CD8-positive, alpha-beta memory T cell (primary cell): ENCODE measurements at places on chromosomes 7 and 10.

DNA sequence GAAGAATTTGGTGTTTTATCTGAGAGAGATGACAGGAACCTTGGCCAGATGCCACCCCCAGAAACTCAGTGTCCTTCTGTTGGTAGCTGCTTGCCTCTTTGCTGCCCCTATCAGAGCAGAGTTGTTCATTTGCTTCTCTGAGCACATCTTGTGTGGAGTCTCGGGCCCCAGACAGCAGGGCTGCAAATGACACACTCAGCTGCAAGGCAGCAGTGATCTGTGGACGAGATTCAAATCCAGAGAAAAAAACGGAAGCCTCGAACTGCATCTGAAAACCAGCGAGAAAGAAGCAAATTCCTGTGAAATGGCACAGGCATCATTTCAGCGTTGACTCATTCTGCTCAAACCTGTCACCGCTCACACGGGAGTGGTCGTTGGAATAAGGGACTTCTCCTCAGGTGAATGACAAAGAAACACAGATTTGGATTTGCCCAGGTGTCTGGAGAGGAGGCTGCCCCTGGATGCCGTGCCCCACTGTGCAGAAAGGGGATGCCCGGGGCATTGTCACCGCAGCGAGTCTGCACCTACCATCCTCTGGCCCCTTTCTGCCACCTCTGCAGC is 144.7 kb downstream of the PFKFB3 start:
- peak overlapping the region; percentile 32 for H3K4me3 ChIP-seq
- peak overlapping the region; percentile 49 for H3K27ac ChIP-seq
- H3K27me3 ChIP-seq: no peaks in the 10 kb centered on the region
- peak; percentile 34 for DNase-seq

DNA sequence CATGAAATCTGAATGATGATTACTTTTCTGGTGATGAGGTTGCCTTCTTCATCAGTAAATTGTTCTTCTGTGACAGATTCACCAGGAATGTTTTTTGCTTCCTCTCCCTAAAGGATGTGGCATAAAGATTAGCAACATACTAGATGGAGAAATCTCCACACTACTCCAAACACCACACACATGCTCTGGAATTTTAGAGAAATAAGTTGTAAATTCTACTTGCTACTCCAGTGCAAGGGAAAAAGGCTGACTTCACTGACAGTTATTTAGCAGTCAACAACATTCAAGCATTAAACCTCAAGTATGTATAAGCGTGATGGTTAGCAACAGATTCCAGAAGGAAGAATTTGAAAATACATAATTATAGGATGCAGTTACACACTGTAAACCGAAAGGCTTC is 137.9 kb upstream of the CCDC6 start:
- H3K27me3 ChIP-seq: no peaks in the 10 kb centered on the region
- DNase-seq: no peak
- H3K27ac ChIP-seq: no peak overlapping the region
- no peaks in the 10 kb centered on the region for H3K36me3 ChIP-seq
- no peaks in the 10 kb centered on the region for H3K4me1 ChIP-seq
- no peak overlapping the region for H3K4me3 ChIP-seq

DNA sequence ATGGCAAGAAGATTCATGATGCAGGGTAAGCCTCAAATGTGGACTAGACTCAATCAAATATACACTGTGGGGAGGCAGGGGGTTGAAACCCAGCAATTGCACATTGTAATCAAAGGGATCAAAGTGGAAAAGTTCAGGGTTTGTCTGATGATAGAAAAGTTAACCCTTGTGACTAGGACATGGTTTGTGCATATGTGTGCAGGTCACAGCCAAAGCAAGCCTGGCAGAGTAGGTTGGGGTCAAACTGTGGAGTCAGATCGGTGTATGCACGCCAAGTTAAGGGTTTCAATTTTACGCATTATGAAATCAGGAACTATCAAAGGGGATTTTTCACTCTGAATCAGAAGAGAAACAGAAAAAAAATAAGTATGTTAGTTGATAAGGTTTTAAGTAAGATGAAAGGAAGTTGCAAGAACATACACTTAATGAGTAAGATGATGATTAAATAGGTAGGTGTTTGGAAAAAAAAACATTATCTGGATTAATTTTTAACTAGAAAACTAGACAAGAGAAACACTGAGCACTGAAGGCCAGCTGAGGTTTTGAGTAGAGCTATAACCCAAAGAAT is 188.3 kb downstream of the DGKB start:
- no peaks in the 10 kb centered on the region for H3K27me3 ChIP-seq
- no peaks in the 10 kb centered on the region for H3K4me1 ChIP-seq
- no peaks in the 10 kb centered on the region for H3K36me3 ChIP-seq
- no peak overlapping the region for H3K4me3 ChIP-seq

DNA sequence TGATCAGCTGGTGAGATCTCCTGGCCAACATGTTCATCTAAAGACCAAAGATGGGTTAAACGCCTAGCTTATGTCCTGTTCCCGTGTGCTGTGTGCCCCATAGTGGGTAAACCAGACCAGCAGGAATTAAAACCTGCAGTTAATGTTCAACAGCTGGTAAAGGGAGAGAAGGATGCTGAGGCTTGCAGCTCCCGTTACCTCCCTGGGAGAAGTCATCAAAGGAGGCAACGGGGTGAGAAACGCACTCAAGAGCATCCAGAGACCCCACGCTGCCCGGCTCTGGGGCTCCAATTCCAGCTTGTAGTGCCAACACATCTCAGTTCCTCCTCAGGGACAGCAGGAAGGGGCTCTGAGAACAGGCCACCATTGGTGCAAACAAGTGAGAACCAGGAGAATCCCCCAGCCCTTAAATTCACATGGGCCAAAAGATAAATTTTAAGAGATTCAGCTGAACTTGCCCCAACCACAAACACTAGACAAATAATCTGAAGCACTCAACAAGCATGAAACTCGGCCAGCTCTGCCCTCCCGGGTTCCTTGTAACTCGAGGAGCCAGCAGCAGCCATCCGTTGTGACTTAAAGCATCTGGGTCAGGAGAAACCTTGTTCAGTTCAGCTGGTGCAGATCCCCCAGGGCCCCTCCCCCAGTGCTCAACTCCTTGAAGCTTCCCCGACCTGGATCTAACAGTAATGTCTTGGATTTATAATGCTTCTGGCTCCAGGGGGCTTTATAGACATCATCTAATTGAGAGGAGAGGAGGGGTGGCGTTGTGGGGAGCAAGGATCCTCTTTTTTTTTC is 29.4 kb downstream of the FAM241B start:
- H3K4me1 ChIP-seq: no peaks in the 10 kb centered on the region
- DNase-seq: no peak
- no peaks in the 10 kb centered on the region for H3K27me3 ChIP-seq
- H3K4me3 ChIP-seq: no peak overlapping the region
- no peak overlapping the region for H3K27ac ChIP-seq
- no peaks in the 10 kb centered on the region for H3K36me3 ChIP-seq
